Activated CD4-positive, alpha-beta T cell treated with anti-CD3 and anti-CD28 coated beads for 36 hours (primary cell): ENCODE measurements at places on chromosomes 12 and 14. TPM values are rescaled to one million over a fixed set of nuclear protein-coding genes. Genes with fewer than 3 reads are reported as not detected.

The YAF2 gene
- total RNA-seq, result 34.4 TPM

The MYG1 gene
- total RNA-seq, result 61.9 TPM

DNA sequence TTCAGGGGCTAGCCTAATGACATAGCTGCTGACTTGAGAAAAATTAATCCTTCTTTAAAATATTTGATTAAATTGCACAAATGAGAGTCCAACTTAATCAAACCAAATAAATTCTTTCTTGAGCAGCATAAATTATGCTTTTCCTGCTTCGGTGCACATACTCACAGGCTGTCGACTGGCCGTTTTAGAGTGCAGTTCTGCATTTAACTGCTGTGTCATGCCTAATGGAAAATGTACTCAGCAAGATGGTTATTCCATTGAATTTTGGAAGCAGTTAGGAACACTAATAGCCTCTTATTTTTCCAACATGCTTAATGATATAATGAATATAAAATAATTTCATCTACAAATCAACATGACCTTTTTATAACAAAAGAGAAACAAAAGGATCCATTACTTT, 266.1 kb upstream of the LRIG3 start:
- peaks cover 3% of the 10 kb centered on the region for H3K4me1 ChIP-seq
- DNase-seq, result no peak
- no peak overlapping the region for H3K4me3 ChIP-seq
- no peak overlapping the region for H3K27ac ChIP-seq
- no peaks in the 10 kb centered on the region for H3K36me3 ChIP-seq

GRCh38 chr14:85444635-85445034, 85.3 kb upstream of the FLRT2 start:
- no peak for DNase-seq
- H3K27ac ChIP-seq, result no peak overlapping the region
- no peak overlapping the region for H3K4me3 ChIP-seq
- H3K36me3 ChIP-seq, result no peaks in the 10 kb centered on the region

GRCh38 chr12:109635717-109636116, 62.1 kb downstream of the MVK start:
- no peak overlapping the region for H3K4me3 ChIP-seq
- H3K36me3 ChIP-seq, result no peaks in the 10 kb centered on the region
- H3K27ac ChIP-seq, result no peak overlapping the region
- DNase-seq, result no peak

- H3K36me3 ChIP-seq, result no peaks in the 10 kb centered on the region
Measured at GRCh38 chr14:81298911-81299310, 78.2 kb upstream of the GTF2A1 start.
